Right renal pelvis (tissue), 4 donors: ENCODE measurements at places on chromosomes 7 and 10. TPM values are rescaled to one million over a fixed set of nuclear protein-coding genes. Genes with fewer than 3 reads are reported as not detected.

- DNase-seq = no peak
Measured at GRCh38 chr10:29469481-29470354, 165.1 kb downstream of the SVIL start.

- no peak for DNase-seq
Measured at GRCh38 chr10:5585517-5586206, 60.9 kb downstream of the CALML3 start.

GRCh38 chr7:151700586-151701165 is 176.2 kb downstream of the PRKAG2 start:
- DNase-seq = no peak

DNA sequence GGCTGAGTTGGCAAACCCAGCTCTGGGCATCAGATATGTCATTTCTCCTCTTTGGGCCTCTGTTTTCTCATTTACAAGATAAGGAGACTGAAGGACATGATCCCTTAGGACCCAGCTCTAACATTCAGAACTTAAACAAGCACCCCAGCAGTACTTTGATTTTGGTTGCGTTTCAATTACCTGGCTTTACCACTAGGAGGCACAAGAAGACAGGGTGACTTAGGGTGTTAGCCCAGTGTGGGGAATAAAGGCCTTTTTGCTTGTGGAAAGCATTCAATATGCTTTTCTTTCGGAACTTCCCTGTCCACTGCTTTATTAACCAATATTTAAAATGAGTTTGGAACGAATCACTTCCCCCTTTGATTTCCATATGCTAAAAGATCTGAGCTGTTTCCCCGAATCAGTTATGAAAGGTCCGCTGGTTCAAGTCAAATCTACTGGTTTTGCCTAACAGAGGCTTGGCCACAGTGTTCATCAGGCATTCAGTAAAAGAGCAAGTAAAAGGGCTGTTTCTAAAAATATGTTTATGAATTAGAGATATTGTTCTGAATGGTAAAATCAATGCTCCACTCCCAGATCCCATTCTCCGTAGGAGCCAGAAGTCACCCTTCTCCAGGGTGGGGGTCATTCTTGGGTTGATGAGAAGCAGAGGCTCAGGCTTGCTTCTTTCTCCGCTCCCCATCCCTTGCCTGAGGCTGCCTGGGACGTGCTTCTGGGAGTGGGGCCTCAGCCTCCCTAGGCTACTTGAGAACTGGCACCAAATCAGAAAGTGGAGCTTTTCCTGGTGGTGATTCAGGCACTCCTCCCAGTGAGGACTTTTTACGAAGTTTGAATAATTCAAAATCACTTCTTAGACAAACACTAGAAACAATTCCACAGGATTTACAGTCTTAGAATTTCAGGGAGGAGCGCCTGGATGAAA is 105.5 kb downstream of the MYOF start:
- peak; percentile 64 for DNase-seq

- DNase-seq = no peak
Measured at GRCh38 chr7:12303495-12303894, 92.4 kb downstream of the TMEM106B start.

GRCh38 chr7:2796358-2797352 is 47.5 kb downstream of the GNA12 start:
- DNase-seq = no peak

GRCh38 chr7:131383417-131384285 is 56.0 kb downstream of the MKLN1 start:
- DNase-seq = no peak

DNA sequence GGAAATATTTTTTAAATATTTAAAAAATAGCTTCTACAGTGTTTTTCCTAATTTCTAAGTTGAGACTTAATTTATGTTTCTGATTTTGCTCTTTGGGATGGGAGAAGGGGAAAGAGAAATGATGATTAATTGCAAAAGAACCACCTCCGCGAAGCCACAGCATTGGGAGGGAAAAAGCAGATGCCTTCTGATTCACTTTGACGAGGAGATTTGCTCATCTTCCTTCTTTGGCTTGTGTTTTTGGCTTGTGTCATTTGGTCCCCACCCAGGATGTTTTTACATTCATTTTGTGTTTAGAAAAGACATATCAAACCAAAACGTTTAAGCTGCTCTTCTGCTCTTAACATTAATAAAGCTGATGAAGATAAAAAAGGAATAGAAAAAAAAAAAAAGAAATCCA is 121.7 kb downstream of the MACC1 start:
- no peak for DNase-seq

DNA sequence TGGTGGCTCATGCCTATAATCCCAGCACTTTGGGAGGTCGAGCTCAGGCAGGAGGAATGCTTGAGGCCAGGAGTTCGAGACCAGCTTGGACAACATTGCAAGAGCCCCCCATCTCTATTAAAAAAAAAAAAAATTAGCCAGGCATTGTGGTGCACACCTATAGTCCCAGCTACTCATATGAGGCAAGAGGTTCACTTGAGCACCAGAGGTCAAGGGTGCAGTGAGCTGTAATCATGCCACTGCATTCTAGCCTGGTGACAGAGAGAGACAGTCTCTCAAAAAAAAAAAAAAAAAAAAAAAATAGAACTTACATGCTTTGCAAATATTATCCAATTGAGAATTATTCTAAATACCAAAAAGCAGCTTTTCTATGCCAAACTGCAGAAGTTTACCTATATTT is 11.0 kb downstream of the KIN start:
- no peak for DNase-seq

DNA sequence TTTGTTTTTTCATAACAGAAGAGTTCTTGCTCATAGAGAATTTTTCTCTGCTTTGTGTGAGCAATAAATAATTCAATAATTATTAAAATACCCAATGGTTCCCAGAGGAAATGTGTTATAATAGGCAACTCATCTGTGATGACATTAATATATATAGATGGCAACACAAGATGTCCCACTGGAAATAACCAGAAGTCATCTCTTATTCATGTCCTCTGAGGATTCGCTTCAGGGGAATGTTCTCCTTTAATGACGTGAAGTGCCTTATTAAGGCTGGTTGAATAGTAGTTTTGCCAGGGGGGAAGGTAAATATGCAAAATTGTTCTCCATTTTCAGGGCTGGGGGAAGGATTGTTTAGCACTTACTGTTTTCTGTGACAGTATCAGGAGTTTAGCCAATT is 3.1 kb downstream of the SLC39A12 start:
- no peak for DNase-seq

- DNase-seq = no peak
Measured at GRCh38 chr7:568031-568951, 48.6 kb upstream of the PDGFA start.

GRCh38 chr7:105768898-105769507 is 107.4 kb downstream of the ATXN7L1 start:
- no peak for DNase-seq

- DNase-seq = no peak
Measured at GRCh38 chr10:13590886-13591285, 4.1 kb downstream of the PRPF18 start.

GRCh38 chr7:48390388-48391327 is 219.4 kb downstream of the ABCA13 start:
- no peak for DNase-seq

GRCh38 chr10:34172936-34173533 is 642.1 kb downstream of the PARD3 start:
- DNase-seq = no peak

GRCh38 chr10:128571745-128572144 is 445.5 kb upstream of the MKI67 start:
- no peak for DNase-seq

- DNase-seq = no peak
Measured at GRCh38 chr10:121661451-121661851, 63.2 kb upstream of the FGFR2 start.

DNA sequence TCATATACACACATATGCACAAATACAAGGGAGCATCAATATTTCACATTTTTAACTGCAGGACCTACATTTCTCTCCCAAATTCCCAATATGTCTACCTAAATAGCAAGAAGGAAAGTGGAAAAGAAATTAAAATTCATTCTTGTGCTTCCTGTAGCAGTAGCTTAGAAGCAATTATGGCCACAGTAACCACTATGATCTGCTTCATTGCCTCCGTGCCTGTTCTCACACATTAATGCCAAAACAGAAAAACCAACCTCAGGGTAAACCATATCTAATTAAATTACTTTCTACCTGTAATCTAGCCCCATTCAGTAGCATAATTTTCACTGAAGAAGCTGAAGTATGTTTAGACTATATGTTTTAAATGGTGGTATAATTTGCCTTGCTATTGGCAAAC is 55.2 kb downstream of the HYCC1 start:
- no peak for DNase-seq

DNA sequence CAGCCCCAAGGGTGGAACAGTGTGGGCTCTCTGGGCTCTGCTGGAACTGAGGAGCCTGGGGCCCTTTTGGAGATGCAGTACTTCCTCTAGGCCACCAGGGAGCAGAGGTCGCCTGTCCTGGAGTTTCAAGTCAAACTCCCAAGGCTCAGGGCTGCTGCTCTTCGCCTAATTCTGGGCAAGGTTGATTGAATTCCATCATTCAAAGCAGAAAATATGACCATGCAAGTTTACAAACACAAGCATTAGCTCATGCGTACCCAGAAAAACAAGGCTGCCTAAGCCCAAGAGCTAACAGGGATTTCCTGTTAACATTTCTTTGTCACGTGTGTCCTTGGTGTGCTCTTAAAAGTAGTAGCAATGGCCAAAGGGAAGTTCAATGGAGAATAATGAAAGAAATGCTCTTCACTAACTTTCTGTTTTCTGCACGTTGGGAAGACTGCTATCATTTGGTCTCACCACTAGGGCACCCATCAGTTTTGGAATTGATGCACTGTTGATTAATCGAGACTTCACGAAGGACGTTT is 20.1 kb downstream of the LDB3 start:
- DNase-seq = no peak

GRCh38 chr10:100022403-100022802 is 12.7 kb upstream of the DNMBP start:
- no peak for DNase-seq

BTBD16 gene
- 1.8 TPM for polyA plus RNA-seq

PPP1R17 gene
- not detected for polyA plus RNA-seq

STEAP1 gene
- 11.0 TPM for polyA plus RNA-seq

ACHE gene
- 5.2 TPM for polyA plus RNA-seq

LHFPL3 gene
- polyA plus RNA-seq = 7.9 TPM

OR6B1 gene
- polyA plus RNA-seq = not detected

PIK3AP1 gene
- 4.3 TPM for polyA plus RNA-seq

IRF5 gene
- polyA plus RNA-seq = 7.4 TPM

LIPF gene
- 0.18 TPM for polyA plus RNA-seq
